Endothelial cell of coronary artery (primary cell): ENCODE measurements at places on chromosomes 2 and 18. TPM values are rescaled to one million over a fixed set of nuclear protein-coding genes. Genes with fewer than 3 reads are reported as not detected.

The METTL4 gene
- 7.7 and 10.0 TPM in 2 replicates for total RNA-seq

The FER1L5 gene
- under 0.01 and 0.09 TPM in 2 replicates for total RNA-seq

The FEV gene
- not detected in 2 replicates for total RNA-seq

The CCL20 gene
- total RNA-seq, result 0.81 and 2.1 TPM in 2 replicates

The SGO2 gene
- 4.3 and 9.0 TPM in 2 replicates for total RNA-seq

The POTEC gene
- total RNA-seq, result not detected in 2 replicates

The POTEJ gene
- total RNA-seq, result 0.09 TPM in 2 replicates

The RHOB gene
- total RNA-seq, result 741 and 831 TPM in 2 replicates

The STK16 gene
- total RNA-seq, result 18.7 and 22.0 TPM in 2 replicates

The MGAT4A gene
- 25.5 and 49.8 TPM in 2 replicates for total RNA-seq

The DNAJC5G gene
- total RNA-seq, result not detected in 2 replicates

The SIX3 gene
- not detected in 2 replicates for total RNA-seq

The ING5 gene
- total RNA-seq, result 21.7 and 22.0 TPM in 2 replicates

The KIF5C gene
- 0.09 TPM in 2 replicates for total RNA-seq

The FOXI3 gene
- total RNA-seq, result not detected in 2 replicates
